Smooth muscle cell of the brain vasculature (primary cell): ENCODE measurements at places on chromosomes 16 and 17.

DNA sequence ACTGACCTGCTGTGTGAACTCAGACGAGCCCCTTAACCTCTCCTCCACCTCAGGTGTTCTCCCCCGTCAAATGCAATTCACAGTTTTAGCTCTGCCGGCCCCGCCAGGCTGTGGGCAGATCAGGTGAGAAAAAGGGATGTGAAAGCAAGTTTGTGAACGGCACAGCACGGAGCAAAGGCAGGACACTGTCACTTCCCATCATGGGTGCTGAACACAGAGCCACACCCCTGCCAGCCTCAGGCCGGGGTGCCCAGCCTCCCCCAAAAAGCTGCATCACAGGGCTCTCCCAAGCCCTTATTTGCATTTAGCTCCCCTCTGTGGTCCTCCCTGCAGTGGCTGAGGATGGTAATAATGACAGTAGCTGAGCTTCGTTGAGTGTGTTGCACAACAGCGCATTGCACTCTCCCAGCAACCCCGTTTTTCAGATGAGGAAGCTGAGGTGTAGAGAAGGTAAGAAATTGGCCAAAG is 88.8 kb upstream of the TNRC6C start:
- no peak for DNase-seq

GRCh38 chr16:77945126-77945525 is 77.2 kb upstream of the CLEC3A start:
- no peak for DNase-seq

DNA sequence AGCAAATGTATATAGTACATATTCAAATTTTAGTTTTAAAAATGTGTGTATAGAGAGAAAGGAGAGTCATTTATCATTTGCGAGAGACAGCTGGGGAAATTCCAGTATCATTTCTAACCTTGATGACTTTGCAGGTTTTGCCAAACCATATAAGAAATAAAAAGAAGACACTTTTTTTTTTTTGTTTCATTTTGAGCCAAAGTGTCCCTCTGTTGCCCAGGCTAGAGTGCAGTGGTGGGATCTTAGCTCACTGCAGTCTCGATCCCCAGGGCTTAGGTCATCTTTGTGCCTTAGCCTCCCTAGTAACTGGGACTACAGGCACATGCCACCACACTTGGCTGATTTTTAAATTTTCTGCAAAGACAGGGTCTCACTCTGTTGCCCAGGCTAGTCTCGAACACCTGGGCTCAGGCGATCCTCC is 38.4 kb upstream of the VWA3A start:
- no peak for DNase-seq

- no peak for DNase-seq
Observed at GRCh38 chr16:77759821-77760220, 28.5 kb upstream of the VAT1L start.

DNA sequence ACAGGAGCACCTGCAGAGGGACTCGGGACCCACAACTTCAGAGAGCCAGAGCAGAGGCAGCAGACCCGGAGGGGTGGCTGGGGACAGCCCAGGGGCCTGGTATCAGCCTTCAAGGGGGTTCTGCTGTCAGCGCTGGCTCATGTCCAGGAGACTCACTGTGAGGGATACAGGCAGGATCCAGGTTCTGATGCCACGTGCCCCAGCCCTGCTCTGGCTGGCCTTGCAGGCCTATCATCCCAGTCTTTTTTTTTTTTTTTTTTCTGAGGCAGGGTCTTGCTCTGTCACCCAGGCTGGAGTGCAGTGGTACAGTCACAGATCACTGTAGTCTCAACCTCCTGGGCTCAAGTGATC is 9.0 kb upstream of the MTSS2 start:
- no peak for DNase-seq

DNA sequence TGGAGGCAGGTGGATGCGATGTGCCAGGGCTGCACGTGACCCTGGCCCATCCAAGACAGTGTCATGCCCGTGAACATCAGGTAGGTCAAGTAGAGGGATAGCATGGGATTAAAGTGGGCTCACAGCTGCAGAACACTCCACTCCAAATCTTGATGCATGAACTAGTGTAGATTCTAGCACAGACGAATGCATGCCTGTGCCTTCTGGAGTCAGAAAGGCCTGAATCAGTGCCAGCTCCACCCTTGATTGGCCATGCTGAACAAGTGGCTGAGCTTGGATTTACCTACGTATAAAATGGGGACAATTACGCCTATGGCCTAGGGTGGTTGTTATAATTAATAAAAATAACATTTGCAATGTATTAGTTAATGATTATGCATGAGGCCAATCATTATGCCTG is 10.6 kb downstream of the IRX3 start:
- no peak for DNase-seq

DNA sequence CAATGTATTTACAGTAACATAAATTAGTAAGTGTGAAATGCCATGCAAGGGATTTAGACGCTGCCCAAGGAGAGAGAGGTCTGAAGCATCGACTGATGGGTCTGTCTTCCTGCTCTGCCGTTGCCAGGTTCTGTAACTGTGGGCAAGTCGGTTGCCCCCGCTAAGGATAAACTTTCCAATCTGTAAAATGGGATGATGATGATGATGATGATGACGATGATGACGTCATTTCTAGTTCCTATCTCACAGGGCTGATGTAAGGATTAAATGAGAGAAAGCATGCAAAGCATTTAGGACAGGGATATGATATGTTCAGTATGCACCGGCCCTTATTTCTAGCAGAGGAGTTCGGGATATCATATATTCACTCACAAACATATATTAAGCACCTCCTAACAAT is 54.8 kb downstream of the C17orf67 start:
- DNase-seq: no peak
